ENCODE measurements at places on chromosomes 1 and 21.

DNA sequence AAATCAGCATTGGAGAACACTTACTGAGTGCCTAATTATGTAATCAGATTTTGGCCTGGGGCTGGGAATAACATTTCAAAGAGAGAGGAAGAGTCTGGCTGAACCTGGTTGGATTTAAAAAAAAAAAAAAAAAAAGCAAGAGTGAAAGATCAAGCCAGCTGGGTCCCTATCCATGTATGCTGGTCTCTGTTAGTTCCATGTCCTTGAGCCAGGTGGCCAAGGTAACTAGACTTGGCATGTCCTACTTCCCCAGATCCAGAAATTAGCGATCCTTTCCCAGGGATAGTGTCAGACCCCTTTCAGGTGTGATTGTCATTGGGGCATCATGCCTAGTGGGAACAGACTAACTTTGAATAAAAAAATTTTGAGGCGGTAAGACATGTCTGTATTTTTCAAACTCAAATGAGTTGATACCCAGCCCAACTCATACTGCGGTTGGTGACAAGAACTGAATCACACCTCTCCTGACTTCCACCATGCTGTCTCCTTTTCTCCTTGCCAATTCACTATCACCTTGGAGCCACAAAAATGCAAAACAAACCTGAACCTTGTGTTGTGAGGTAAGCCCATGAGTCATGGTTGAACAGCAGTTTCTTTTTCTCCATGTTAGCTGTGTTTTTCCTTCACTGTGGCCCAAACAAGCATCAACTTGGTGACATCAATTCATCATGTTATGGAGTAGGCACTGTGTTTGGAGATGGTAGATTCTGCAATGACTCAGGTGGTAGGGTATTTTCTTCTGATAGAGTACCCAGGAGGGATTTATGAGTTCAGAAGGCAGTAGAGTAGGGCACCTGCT lies 24.5 kb upstream of the PPP2R5A start:
- no peak for DNase-seq

DNA sequence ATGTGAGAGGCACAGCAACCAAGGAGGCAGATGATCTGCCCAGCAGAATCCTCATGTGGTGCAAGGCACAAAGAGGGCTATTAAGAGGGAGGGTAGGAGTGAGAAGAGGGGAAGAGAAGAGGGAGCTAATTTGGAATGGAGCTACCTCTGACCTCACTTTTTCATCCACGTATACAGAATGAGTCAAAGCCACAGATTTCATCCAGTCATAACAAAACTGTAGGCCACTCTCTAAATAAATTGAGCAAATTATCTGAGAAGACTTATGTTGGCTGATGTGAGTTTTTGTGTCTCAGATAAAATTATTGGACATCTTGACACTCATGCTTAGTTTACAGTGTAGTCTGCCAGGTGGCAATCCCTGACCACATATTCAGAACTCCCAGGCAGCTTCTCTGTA lies 325.6 kb downstream of the TTLL7 start:
- no peak for DNase-seq

- DNase-seq = no peak
Measured at GRCh38 chr1:37147906-37148305, 113.6 kb upstream of the GRIK3 start.

GRCh38 chr1:84360316-84360715 lies 38.0 kb upstream of the DNASE2B start:
- DNase-seq = no peak

DNA sequence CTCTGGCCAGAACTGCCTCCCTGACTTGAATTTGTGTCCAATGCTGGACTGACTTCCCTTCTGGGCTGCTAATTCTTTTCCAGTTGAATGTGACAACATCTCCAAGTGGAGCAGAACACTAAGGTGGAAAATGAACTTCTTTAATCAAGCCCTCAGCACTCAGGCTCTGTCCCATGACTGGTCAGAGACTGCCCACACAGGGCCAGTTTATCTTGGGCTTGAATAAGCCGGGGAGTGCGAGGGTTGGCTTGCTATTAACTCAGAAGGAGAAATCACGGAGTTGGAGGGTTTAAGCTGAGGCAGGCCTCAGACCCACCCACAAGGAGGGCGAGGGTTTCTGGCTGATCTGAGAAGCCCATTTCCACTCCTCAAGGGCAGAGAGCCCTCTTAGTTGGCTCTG lies 12.4 kb downstream of the KCNA10 start:
- DNase-seq = no peak

DNA sequence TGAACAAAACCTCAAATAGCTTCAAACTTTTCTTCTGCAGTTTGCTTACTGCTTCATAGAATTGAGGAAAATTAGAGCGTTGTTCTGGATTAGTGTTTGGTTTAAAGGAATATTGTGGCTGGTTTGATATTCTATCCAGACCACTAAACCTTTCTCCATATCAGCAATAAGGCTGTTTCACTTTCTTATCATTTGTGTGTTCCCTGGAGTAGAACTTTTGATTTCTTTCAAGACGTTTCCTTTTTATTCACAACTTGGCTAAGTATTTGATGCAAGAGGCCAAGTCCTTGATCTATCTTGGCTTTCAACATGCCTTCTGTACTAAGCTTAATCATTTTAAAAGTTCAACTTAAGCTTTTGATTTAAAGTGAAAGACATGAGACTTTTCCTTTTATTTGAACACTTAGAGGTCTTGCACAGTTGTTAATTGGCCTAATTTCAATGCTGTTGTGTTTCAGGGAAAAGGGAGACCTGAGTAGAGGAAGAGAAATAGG lies 359.1 kb downstream of the S1PR1 start:
- DNase-seq = no peak

All from CD4-positive, alpha-beta T cell treated with Interleukin-21 for 1 hour (primary cell).